ENCODE measurements at places on chromosomes 2 and 18.

DNA sequence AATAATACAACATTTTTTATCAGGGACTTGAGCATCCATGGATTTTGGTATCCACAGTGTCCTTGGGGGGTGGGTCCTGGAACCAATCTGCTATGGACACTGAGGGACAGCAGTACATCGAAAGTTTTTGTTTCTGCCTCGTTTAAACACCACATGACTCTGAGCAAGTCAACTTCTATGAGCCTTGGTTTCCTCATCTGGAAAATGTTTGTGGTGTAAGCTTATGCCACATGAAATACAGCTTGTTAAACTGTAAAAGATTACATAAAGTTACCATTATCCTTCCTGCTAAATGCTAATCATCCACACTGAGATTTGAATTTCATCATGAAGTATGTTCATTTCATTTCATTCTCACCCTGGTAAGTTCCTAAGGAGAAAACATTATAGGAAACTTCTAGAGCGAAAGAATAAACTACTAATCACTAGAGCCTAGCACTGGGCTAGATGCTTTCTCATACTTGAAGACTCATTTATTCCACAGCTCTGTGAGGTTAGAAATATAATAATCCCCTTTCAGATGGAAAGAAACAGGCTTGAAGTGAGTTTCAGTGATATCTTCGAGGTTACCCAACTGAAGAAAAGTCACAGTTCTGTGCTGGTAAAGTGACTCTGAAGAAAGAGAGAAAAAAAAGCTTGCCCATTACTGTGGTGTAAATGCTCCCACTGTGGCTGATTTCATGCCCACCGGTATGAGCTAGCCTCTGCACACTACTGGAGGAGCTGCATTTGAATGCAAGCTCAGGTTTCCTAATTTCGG lies 29.2 kb downstream of the MCFD2 start:
- no peak for DNase-seq

- no peak for DNase-seq
Measured at GRCh38 chr2:213237251-213237650, 47.0 kb upstream of the SPAG16 start.

GRCh38 chr2:213149294-213149875 lies 2.0 kb downstream of the IKZF2 start:
- no peak for DNase-seq

DNA sequence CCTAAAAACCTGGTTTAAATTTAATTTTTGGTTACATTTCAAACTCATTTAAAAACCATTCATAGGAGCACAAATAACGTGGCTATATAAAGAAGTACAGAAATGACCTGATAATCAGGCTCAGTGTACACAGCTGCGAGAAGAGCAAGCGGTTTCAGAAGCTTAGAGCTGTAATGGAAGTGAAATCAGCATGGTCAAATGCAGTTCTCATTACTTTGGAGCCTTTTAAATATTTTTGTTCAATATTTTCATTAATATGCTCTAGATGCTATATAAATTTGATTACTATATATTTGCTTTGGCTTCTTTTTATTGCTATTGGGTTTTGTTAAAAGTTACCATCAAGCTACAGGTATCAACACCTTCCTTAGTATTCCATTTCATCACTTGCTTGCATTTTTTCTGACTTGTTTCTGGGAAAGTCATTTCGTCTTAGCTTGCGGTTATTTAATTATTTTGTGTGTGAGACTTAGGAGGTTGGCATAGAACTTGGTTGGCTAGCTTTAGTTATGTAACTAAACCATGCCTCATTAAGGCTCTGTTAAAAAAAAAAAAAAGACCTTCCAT lies 58.7 kb downstream of the AFTPH start:
- no peak for DNase-seq

DNA sequence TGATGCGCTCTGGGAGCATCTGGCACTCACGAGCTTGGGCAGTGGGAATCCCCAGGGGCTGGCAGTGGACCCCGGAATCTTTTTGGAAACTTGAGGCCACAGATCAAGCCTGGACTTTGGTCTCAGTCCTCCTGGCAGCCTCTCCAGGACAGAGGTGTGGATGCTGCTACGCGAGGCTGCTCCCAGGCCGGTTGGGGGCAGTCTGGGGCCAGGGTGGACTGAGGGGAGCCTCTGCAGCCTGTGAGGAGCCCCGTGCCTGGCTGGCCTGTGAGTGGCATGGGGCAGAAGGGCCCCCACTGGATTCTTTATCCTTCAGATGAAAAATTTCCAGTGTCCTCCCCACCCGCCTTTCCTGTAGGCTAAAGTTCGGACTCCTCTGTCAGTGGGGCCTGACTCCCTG lies 12.7 kb upstream of the DES start:
- peak; percentile 42 for DNase-seq

- DNase-seq = no peak
Measured at GRCh38 chr2:28956890-28957289, 24.2 kb upstream of the TOGARAM2 start.

DNA sequence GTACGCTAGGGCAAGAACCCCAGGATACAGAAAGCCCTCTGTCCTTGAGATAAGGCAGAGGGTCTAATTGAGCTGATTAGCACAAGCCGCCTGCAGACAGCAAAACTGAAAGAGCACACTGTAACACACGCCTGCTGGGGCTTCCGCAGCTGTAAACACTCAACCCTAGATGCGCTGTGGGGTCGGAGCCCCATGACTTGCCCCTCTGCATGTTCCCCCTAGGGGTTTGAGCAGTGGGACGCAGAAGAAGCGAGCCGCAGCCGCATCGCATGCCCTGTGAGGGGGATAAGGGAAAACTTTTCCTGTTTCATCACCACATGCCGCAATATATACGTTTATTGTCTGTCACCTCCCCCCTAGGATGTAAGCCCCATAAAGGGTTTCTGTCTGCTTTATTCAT lies 384.6 kb downstream of the PLCL1 start:
- DNase-seq = no peak

GRCh38 chr2:97702731-97703470 lies 10.5 kb upstream of the ZAP70 start:
- DNase-seq = no peak

DNA sequence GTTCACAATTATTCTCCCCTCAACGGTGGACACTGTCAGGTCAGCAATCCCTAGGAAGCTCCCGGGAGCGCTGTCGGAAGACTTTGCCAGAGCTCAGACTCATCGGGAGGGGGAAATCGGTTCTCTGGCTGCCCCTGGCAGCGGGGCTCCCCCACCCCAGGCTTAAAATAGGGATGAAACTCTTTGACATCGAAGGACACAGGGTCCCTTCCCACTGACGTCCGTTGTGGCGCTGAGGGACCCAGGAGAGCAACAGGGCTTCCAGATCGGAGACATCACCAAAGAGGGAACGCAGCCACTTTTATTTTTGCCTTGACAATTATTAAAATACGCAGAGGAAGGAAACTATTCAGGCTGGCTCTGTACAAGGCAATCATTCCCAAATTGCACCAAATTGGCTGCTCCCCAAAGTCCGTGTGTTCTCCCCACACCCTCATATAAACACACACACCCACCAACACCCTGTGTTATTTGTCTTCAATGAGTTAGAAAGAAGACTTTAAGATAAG lies 249.0 kb downstream of the CDH20 start:
- no peak for DNase-seq

DNA sequence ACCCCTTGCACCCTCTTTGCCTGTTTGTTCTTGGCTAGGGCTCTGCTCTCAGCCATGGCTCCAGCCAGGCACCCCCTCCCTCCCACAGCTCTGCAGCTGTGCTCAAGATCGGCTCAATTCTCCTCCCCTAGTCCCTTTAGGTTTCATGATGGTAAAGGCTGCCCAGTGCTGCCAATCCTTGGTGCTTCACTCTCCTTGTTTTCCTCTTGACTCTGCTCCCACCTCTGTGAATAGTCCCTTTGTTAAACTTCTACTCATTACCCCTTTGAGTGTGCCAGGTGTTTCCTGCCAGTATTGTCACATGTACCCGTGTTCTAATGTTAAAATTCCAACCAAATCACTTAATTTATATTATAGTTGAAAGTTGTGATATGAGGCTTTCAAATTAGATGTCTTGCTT lies 101.0 kb upstream of the CERS6 start:
- DNase-seq = no peak

- no peak for DNase-seq
Measured at GRCh38 chr2:241188361-241189092, at the start of gene ANO7. Gene ANO7, plus strand, starts transcription at chr2:241188677. Its CDS starts 1,387 bp downstream, at chr2:241190064.

DNA sequence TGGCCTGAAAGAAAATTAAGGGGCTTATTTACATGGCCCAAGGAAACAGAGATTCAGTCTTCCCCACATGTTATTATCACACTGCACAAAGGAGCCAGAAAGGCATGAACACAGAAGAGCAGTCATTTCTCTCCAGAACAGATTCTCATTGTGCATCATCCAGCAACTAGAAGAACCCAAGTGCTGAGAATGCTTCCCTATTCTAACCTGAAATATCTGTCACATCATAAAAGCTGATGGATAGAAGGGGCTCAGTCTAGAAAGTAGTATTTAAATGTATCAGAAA lies 145.8 kb downstream of the TMEM163 start:
- no peak for DNase-seq

DNA sequence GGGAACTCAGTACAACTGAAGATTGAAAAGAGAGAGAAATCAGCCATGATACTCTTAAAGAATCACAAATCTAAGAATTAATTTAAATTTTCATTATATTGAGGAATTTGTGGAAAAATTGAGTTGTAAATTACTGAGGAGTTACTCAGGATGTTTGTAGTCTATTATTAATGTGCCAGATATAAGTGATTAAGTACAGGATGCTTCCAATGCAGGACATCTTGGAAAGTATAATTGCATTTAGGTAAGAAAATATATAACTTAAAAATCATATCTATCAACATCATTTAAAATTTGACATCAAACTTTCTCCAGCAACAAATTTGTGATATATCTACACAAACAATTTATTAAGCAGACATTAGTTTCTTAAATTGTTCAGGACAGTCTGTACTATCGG lies 1.3 kb downstream of the CALCRL start:
- DNase-seq = no peak

- DNase-seq = no peak
Measured at GRCh38 chr2:44774826-44775492, 166.5 kb upstream of the SIX3 start.

DNA sequence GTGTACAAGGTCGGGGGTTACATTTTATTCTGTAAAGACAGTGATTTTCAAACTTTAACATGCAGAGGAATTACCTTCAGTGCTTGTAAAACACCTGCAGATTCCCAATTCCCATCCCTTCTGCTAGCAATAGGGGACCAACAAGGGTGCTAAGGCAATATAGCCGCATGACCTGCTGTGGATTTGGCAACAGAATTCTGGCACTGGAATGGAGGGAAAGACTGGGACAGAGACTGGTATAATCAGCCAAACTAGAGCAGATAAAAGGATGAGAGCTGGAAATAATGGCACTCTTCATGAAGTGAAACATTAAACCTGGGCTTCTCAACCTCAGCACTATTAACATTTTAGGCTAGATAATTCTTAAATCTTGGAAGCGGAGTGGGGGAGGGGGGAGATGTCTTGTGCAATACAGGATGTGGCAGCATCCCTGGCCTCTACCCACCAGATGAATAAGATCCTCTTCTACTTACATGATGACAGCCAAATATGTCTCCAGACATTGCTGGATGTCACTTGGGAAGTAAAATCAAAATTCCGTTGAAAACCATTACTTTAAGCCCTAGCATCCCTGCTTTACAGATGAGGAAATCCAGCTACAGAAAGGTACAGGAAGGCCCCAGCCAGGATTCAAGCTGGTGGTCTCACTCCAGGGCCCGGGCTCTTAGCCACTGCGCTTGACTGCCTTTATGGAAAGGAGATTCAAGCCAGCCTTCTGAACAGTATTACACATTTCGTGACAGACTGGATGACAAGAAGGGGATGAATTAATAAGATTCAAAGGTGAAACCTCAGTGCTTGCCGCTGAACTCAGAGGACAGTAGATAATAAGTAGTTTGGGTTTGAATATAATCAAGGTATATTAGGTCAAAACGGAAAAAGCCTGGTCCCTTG lies 1.7 kb downstream of the EVA1A start:
- no peak for DNase-seq

DNA sequence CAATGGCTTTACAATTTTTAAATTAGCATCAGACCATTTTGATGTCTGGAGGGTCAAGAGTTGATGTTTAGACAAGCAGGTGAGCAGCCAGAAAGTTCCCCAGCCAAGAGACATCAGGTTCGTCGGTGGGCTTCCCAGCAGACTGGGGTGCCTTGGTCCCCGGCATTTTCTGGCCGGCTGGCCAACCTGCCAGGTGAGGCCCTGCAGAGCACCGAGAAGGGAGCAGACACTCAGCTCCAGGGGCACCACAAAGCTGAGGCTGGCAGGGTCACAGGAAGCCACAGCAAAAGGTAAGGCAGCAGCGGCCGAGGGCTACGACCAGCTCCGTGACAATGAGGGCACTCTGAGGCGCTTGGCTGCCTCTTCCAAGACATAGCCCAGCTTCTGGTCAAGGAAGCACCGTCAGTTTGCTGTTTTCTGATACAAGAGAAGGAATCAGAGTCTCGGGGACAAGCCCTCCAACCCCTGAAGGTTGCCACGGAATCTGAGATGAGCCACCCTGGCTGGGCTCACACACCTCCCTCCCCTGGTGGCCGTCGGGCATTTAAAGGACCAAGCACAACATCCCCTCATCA lies 229.0 kb downstream of the MGAT5 start:
- no peak for DNase-seq

DNA sequence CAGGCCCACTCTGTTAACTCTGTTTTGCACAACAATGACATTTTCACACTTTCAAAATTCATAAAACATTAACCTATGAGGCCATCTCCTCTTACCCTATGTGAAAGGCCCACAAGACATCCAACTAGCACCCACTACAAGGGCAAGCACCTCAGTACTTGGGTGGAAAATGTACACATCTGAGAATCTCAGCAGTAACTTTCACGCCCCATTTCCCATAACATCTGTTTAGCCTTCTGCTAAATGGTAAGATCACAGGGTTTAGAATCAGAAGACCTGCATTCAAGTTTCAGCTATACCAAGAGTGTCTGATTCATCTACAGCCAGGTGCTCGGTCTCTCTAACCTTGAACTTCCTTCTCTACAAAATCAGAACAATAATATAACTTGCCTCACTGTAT lies 89.2 kb downstream of the SP100 start:
- DNase-seq = no peak

DNA sequence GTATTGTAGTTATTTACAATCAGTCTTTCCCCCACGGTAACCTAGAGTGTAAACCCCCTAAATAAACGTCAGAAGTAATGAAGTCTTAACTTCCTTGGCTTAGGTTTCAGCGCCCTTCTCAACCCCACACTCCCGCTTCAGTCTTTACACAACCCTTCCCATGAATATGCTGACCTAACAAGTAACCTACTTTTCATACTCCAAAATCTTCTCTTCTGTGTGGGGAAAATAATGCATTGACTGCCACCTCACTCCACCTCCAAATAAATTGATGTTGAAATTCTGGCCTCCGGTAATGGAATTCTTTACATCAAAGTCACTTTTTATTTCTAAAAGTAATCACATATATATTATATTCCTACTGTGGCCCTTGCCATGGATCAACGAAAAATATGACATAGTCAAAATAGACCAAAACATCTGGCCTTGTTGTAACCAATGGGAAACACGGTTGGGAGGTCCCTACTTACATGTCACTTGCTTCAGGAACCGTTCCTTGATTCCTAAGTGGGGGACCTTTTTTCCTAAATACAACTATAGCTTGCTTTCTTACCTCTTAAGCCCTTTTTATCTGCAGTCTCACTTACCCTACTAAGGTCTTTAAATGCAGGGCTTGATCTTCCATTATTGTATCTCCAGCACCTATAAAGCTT lies 961 bp downstream of the GEN1 start:
- DNase-seq = no peak
